ENCODE measurements at places on chromosomes 3 and 15.

- DNase-seq: no peak
Measured at GRCh38 chr3:185057829-185058228, 95.0 kb downstream of the C3orf70 start.

- DNase-seq: no peak
Measured at GRCh38 chr3:43213631-43214030, 72.7 kb upstream of the SNRK start.

DNA sequence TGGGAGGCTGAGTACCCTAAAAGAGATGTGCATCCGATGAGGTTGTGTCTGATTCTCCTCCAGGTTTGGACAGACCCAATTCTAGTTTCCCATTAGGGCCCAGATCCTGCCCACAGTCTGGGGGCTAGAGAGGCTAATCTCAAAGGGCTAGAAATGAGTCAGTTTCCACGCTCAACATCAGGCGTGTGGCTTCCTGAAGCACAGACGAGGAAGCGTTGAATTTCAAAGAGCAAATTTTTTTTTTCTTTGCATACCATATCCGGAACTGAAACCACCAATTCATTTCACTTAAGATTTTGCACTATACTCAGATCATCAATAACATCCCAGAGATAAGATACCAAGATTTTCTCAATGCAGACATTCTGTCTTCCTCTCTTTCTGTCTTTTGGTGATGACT is 173.8 kb upstream of the BCL6 start:
- DNase-seq: no peak

DNA sequence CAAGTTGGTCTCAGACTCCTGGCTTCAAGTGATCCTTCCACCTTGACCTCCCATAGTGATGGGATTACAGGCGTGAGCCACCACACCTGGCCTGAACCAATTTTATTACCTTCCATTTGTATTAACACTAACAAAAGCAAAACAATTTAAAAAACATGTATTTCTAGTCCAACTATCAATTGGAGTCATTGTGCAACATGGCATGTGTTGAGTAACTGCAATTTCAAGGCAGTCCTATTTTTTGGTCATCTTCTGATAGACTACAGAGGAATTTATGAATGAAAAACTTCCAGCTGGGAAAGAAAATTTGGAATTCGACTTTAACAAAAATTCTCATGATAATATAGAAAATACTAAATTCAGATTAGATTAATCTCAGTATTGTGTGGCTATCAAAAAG is 16.8 kb downstream of the SPTSSB start:
- no peak for DNase-seq

- DNase-seq: no peak
Measured at GRCh38 chr3:188076176-188076575, 77.8 kb upstream of the LPP start.

GRCh38 chr3:119288669-119289403 is 5.3 kb upstream of the ARHGAP31 start:
- DNase-seq: no peak

DNA sequence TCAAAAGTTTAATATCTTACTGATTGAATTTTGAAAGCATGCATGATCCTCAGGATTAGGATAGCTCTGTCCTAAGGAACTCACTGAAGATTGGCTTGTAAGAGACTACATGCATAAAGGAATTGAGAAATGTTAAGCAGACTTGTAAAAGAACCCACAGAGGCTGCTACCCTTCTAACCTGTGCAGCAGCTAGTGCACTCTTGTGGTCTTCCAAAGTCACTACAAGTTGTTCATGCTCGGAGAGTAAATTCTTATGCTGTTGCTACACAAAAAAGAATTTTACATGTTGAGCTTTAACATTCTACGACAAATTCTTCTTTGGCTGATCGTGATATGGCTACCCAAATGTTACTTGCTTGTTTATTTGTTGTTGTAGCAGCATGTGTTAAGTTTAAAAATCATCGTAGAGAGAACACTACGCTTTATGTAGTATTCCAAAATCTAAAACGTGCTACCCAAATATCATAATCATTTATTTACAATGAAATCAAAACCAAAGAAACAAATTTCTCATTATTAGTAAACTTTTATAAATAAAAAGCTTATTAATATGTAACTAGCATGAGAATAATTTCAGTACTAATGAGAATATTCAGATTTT is 55.0 kb downstream of the GOLIM4 start:
- peak; percentile 14 for DNase-seq

DNA sequence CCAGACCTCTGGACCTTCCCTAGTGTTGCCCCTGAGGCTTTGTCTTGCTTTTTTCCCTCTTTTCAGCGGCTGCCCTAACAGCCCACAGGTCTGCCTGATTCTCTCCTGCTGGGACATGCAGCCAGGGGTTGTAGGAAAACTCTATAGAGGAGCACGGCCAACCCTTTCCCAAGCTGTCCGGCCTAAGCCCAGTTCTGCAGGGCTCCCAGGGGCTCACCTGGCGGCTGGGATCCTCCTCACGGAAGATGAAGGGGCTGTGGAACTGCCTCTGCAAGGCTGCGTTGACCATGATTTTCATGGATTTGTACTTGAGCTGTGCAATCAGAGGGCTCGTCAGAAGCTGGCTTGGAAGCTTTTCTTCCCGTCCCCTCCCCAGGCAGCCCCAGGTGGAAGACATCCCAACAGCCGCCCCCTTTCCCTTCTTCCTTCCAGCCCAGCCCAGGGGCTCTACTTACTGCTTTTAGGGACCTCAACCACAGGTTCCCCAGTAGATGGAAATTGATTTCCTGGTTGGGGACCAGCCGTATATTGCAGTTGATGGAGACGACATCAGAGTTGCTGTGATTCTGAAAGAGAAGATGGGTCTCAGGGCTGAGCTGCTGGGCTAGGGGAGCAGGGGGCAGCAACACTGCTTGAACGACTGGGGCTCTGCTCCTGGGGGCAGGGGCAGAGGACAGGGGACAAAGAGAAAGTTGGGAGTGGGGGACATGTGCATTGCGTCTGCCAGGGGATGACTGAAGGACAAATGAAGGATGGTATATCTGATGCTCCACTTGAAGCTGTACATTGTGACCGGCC is 29.8 kb downstream of the FEM1B start:
- DNase-seq: no peak
